ENCODE measurements at places on chromosomes 7 and 10. TPM values are rescaled to one million over a fixed set of nuclear protein-coding genes. Genes with fewer than 3 reads are reported as not detected.

DNA sequence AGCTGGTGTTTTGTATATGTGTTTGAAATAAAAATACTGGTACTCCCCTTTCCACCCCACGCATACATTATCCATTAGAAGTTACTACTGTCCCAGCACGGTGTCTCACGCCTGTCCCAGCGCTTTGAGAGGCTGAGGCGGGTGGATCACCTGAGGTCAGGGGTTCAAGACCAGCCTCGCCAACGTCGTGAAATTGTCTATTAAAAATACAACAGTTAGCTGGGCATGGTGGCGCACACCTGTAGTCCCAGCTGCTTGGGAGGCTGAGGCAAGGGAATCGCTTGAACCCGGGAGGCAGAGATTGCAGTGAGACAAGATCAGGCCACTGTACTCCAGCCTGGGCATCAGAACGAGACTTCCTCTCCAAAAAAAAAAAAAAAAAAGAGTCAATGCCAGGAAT lies 2.7 kb downstream of the HBP1 start:
- peak overlapping the region; percentile 48 for H3K4me3 ChIP-seq
- H3K36me3 ChIP-seq: peaks cover 4% of the 10 kb centered on the region
- H3K27ac ChIP-seq: no peak overlapping the region
- no peaks in the 10 kb centered on the region for H3K27me3 ChIP-seq
- no peaks in the 10 kb centered on the region for H3K4me1 ChIP-seq
- DNase-seq: no peak

GRCh38 chr7:240146-240676 lies 47.8 kb downstream of the FAM20C start:
- H3K4me1 ChIP-seq: no peaks in the 10 kb centered on the region
- no peak for DNase-seq
- H3K27ac ChIP-seq: no peak overlapping the region
- peaks cover 8% of the 10 kb centered on the region for H3K36me3 ChIP-seq
- no peak overlapping the region for H3K4me3 ChIP-seq

- no peak for DNase-seq
- no peaks in the 10 kb centered on the region for H3K4me1 ChIP-seq
- H3K27ac ChIP-seq: no peak overlapping the region
- H3K4me3 ChIP-seq: no peak overlapping the region
- no peaks in the 10 kb centered on the region for H3K36me3 ChIP-seq
- H3K27me3 ChIP-seq: no peaks in the 10 kb centered on the region
Observed at GRCh38 chr10:111177379-111177778, 100.5 kb downstream of the ADRA2A start.

DNA sequence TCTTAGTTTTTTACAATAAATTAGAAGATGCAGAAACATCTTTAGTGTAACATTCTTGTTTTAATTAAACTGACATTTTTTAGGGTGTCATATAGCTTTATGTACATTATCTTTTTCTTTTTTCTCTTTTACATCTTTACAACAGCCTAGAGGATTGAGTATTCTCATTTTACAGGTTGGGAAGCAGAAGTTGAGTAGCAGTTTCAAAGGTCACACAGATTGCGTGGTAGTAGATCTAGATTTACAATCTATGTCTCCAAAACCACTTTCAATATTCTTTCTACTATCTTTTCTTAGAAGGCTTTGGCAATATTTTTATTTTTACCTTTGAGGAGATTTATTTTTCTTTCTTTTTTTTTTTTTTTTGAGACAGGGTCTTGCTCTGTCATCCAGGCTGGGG lies 18.7 kb upstream of the MCU start:
- no peak overlapping the region for H3K27ac ChIP-seq
- no peaks in the 10 kb centered on the region for H3K36me3 ChIP-seq
- H3K27me3 ChIP-seq: no peaks in the 10 kb centered on the region
- H3K4me3 ChIP-seq: no peak overlapping the region
- no peaks in the 10 kb centered on the region for H3K4me1 ChIP-seq

CFAP43 gene
- total RNA-seq: 0.64 TPM

ALOX5 gene
- total RNA-seq: 3.7 TPM

FAM131B gene
- total RNA-seq: 18.5 TPM

GRCh38 chr7:73342645-73343044 lies 14.7 kb downstream of the FKBP6 start:
- no peaks in the 10 kb centered on the region for H3K36me3 ChIP-seq
- peaks cover 5% of the 10 kb centered on the region for H3K4me1 ChIP-seq
- no peaks in the 10 kb centered on the region for H3K27me3 ChIP-seq
- DNase-seq: peak; percentile 68
- no peak overlapping the region for H3K27ac ChIP-seq
- no peak overlapping the region for H3K4me3 ChIP-seq

DNA sequence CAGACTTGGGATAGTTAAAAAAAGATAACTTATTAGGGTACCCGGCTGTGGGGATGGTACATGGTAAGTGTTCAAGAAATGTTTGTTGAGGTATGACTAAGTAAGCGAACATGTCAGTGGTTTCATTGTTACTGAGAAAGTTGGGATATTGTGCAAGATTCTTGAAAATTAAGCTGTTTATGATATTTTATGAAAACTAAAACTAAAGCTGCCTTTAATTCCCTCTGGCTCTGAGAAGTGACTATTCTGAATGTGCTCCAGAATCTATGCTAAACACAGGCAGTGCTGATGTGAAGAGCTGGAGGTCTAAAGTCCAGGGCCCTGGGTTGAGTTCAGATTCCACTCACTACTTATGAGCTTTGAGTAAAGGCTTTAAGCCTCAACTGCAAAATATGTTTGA lies 72.9 kb downstream of the AOAH start:
- no peak overlapping the region for H3K27ac ChIP-seq
- no peak overlapping the region for H3K4me3 ChIP-seq
- H3K4me1 ChIP-seq: peaks cover 9% of the 10 kb centered on the region
- no peaks in the 10 kb centered on the region for H3K36me3 ChIP-seq
- H3K27me3 ChIP-seq: no peaks in the 10 kb centered on the region

ECHDC3 gene
- total RNA-seq: 9.3 TPM

NEBL gene
- 20.4 TPM for total RNA-seq

DNA sequence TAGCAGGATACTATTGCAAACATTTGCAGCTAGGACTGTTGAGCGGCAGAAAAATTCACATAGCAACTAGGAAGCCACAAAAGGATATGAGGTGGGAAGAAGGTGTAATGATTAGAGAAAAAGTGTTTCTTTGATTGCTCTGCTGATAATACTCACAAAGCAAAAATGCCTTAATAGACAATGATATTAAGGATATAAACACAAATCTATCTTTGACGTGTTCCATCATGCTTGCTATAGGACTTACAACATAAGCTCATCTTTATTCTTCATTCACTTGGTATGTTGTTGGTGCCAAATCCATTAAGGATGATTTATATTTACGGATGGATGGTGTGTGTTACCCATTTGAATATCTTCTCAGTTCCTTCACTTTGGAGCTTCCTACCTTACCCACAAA lies 309.3 kb downstream of the GPR37 start:
- no peak for DNase-seq
- no peaks in the 10 kb centered on the region for H3K4me1 ChIP-seq
- no peak overlapping the region for H3K4me3 ChIP-seq

C7orf33 gene
- total RNA-seq: not detected

MET gene
- total RNA-seq: 5.5 TPM

HMX2 gene
- 0.35 TPM for total RNA-seq

DNA sequence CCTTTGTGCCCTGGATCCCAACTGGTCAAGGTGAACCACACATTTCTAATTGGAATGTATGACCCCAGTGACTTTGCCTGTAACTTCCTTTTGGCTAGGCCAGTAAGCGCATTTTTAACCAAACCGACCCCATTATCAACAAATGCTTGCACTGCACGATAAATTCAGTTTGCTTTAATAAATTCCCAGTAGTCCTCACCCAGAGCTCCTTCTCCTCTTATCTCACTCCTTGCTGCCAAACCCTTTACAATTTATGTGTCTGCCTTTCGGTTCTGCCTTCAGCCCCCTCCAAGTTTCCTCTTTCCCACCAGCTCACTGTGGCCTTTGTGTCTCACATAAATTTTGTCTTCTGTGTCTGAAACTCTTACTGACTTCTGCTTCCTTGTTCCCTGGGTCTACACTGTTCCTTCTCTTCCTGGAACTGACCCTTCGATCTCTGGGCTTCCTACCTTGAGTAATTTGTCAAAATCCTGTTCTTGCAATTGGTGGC lies 59.0 kb downstream of the TBXAS1 start:
- H3K4me3 ChIP-seq: no peak overlapping the region
- no peaks in the 10 kb centered on the region for H3K27me3 ChIP-seq
- H3K4me1 ChIP-seq: no peaks in the 10 kb centered on the region
- no peaks in the 10 kb centered on the region for H3K36me3 ChIP-seq
- H3K27ac ChIP-seq: no peak overlapping the region

GRCh38 chr10:24393201-24393600 lies 184.3 kb downstream of the KIAA1217 start:
- no peak for DNase-seq
- peaks cover 2% of the 10 kb centered on the region for H3K36me3 ChIP-seq
- H3K4me1 ChIP-seq: no peaks in the 10 kb centered on the region
- H3K4me3 ChIP-seq: no peak overlapping the region
- H3K27ac ChIP-seq: no peak overlapping the region
- H3K27me3 ChIP-seq: no peaks in the 10 kb centered on the region
